CD4-positive, alpha-beta T cell treated with Interleukin-21 for 1 hour (primary cell): ENCODE measurements at places on chromosomes 6 and 20.
A peak's percentile ranks its signal among the peaks of the same experiment; 100 is the strongest.

- DNase-seq, result no peak
Observed at GRCh38 chr6:24844903-24845302, 46.2 kb upstream of the ARMH2 start.

DNA sequence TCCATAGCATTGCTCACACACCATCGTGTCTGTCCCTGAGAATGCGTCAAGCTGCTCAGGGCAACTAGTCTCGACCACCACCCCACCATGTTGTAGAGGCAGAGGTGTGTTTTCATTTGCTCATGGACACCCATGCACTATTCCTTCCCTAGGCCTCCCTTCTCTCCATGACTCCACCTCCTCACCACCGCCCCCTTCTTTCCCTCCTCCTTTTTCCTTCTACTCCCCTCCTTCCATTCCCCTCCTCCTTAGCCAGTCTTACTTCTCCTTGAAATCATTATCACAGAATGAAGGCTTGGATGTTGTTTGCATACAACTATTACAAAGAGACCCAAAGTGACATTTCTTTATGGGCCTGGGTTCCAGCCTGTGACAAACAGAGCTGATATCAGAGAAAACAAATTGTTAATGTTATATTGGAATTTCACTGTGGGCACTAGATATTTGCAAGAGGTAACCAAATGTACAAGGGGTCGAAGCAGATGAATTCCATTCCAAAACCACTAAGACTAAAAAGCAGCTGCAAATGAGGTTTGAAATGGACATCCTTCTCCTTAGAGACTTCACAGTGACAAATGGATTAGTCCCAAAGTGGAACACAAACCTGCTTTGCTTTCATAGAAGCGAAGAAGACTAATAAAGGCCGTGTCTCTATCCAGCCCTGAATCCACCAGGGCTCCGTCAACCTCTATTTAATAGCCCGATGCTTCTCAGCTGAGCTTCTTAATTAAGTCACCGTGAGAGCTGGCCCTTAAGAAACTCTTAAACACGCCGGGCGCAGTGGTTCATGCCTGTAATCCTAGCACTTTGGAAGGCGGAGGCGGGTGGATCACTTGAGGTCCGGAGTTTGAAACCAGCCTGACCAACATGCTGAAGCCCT is 275.8 kb upstream of the SULF2 start:
- DNase-seq, result no peak

DNA sequence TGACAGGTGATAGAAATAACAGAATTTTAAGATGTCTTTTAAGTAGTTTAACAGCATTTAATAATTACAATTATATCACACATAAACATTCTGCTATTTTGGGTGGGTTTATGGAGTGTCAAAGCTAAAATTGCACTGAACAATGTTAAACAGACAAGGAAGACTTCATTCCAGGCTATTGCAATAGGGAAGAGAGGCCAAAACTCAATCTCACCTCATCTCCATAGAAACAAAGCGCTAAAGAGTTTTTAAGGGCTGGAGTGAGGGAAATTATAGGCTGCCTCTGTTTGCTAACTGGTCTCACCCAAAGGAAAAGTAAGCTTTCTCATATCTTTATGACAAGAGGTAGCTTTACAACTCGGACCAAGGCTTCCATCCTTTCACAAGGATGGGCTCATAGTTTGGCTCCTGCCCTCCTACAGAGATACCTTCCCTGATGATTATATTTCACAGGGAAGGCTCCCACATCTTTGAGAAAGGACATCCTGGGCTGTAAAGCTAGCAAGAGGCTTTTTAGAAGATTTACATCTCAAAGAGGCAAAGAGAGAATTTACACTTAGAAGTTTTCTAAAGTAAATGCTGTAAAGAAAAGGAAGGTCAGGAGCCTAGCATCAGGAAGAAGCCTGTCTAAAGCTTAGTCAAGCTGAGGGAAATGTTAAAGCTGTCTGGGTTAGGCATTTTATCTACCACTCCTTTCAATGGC is 350.2 kb upstream of the IMPG1 start:
- DNase-seq, result no peak

GRCh38 chr6:165244524-165245247 is 64.7 kb downstream of the C6orf118 start:
- no peak for DNase-seq

GRCh38 chr6:14094721-14095120 is 22.9 kb upstream of the CD83 start:
- no peak for DNase-seq

- DNase-seq, result no peak
Observed at GRCh38 chr6:231779-232178, 60.5 kb upstream of the DUSP22 start.

GRCh38 chr6:137522198-137522798 is 28.1 kb upstream of the OLIG3 start:
- no peak for DNase-seq

DNA sequence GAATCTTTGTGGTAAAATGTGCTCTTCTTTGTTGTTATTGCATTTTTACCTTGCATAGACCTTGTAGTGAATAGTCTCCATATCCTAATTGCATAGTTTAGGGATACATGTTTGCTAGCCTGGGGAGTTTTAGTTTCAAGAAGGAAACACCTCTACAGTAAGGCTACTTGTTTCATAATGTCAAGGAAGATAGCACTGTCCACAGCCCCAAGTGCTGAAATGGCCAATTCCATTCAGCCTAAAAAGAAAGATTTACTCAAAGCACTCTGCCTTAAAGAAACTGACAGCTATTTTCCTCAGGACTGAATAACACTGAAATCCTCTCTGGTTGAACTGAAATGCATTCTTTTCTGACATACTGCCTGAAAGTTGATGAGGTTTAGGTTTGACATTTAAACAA is 2.6 kb downstream of the HCRTR2 start:
- no peak for DNase-seq

GRCh38 chr6:137223370-137224131 is 4.4 kb upstream of the IFNGR1 start:
- DNase-seq, result no peak

DNA sequence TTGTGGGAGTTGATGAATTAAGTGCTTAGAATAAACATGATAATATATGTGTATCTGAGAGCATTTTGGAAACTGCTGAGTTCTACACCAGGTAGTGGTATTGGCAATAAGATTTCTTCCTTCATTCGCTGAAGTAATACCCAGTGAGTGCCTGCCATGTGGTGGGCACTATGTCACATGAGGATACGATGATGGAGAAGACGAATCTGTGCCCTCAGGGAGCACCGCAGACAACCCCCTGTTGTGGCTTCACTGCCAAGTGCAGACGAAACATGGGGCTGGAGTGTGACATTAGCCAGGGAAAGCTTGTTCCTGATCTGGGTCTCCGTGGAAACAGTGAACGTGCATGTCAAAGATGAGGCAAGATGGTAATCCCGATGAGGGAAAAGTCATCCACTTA is 7.9 kb downstream of the ZNF76 start:
- no peak for DNase-seq

DNA sequence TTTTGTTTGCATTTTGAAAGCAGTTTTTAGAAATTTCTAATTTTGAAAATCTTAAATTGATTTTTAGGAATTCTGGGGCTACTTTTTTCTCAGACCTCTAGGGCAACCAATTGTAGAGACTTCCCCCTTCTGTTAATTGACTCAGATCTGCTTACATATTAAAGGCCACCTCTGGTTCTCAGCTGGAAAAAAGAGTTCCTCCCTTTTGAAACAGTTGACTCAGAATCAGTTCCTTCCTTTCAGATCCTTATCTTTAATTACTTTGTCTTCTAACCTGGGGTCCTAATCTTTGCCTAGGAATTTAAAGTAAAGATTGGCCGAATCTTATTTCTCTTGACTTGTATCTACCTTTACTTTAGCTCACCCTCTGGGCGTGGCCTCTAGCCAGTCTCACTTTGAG is 146.8 kb downstream of the LAMA2 start:
- no peak for DNase-seq

- DNase-seq, result no peak
Observed at GRCh38 chr20:11375966-11376365, 541.7 kb upstream of the BTBD3 start.

DNA sequence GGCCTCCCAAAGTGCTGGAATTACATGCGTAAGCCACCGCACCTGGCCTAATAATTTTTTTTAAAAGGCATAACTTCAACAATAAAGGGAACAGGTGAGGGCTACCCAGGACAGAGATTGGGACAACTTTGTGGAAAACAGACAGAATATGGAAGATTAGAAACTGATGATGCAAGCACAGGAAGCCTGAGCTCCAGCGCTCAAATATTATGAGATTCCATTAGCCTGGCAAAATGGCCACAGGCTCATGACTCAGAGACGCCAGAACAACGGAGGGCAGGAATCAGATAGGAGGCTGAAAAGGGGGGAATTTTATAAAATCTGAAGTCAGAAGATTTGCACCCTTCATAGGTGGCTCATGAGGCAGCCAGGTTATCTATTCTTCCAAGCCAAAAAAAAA is 103.1 kb upstream of the MRPS10 start:
- DNase-seq, result no peak

DNA sequence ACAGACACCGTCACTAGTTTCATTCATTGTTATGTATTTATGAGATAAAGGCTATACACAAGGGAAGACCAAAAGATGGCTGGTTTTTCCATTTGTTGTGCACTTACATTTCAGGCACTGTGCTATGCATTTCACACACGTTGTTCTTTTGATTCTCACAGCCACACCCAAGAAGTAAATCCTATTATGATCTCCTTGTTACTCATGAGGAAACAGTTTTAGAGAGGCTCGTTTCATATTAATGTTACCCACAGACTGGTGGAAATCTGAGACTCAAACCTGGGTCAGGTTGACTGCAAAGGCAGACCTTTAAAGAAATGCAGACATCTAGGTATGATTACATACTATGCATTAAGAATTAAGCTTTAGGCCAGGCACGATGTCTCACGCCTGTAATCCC is 34.9 kb downstream of the SHLD1 start:
- DNase-seq, result no peak

DNA sequence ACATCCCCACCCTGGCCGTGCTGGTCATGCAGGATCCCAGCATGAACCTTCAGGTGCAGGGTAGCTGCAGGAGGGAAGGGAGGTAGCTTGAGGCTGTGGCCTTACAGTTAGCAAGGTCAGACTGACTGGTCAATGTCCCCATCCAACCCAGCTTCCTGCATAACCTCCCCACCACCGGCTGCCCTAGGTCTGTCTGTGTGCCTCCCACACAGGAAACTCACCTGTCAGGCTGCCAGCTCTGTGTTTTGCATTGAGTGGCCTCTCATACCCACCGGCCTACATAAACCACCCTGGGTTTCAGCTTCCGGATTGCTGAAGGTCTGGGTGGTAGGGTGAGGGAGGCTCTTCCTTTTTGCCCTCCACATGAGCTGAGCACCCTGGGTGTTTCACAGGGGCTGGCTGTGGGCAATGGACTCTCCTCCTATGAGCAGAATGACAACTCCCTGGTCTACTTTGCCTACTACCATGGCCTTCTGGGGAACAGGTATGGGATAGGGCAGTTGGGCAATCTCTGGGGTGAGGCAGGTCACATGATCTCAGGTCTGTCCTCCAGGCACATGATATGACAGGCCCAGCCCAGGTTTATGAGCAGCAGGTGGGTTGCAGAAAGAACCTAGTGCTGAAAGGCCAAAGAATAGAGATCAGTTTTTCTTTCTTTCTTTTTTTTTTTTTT is 1.8 kb downstream of the CTSA start:
- peak; percentile 30 for DNase-seq

- no peak for DNase-seq
Observed at GRCh38 chr6:10449751-10450150, 34.9 kb upstream of the TFAP2A start.

- no peak for DNase-seq
Observed at GRCh38 chr6:61193771-61194170, 1092.3 kb downstream of the KHDRBS2 start.

DNA sequence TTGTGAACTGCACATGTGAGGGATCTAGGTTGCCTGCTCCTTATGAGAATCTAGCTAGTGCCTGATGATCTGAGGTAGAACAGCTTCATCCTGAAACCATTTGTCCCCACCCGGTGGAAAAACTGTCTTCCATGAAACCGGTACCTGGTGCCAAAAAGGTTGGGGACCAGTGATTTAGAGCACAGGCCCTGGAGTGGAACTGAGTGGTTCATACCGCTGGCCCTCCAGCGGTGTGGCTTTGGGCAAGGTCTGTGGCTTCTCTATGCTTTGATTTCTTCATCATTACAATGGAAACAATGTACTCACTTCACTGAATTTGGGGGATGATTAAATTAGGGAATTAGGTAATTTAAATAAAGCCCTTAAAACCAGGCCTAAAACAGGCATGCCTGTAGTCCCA is 36.3 kb downstream of the CD164 start:
- no peak for DNase-seq

DNA sequence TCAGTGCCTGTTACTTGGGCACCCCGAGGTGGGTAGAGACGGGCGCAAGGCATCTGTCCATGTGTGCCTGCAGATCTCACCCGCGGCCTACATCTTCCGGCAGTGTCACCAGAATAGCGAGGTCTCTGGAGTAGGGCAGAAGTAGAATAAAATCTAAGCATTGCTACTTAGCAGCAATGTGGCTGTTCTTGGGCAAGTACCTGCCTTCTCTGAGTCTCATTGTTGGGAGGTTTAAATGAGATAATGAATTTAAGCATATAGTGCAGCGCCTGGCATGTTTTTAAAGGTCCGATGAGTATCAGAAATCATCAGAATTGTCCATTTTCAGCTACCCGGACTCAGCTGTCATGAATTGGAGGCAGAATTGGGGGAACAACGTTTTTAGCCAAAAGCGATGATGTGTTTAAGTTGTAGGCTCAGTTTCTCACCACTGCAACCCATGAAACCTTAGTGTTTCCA is 800 bp downstream of the ABCC10 start:
- no peak for DNase-seq

GRCh38 chr20:5471368-5471767 is 154.6 kb upstream of the PROKR2 start:
- no peak for DNase-seq

- DNase-seq, result no peak
Observed at GRCh38 chr6:50318536-50318935, 268.8 kb upstream of the DEFB112 start.

DNA sequence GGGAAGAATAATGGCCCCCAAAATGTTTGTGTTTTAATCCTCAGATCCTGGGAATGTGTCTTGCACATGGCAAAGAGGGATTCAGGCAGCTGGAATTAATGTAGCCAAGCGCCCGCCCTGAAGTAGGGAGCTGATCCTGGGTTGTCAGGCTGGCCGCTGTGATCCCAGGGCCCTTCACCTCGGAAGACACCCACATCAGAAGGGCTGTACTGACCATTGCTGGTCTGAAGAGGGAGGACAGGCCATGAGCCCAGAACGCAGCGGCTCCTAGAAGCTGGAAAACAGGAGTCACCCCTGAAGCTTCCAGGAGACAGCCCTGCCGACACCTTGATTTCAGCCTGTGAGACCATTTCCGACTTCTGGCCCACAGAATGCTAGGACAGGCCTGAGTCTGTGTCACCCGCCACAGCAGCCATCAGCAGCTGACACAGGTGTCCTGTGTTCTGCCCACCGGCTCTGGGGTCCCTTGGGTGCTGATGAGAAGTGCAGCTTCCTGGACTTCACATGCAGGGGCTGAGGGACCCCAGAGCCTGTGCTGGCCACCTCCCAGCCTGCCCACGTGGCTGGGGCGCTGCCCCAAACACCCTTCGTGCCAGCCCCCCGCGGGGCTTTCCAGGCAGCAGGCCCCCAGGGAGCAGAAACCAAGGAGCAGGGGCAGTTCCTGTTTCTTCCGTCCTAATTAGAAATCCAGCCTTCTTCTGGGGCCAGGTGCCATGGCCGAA is 86.3 kb downstream of the ERMARD start:
- no peak for DNase-seq

- DNase-seq, result no peak
Observed at GRCh38 chr6:12804952-12805645, 88.5 kb downstream of the PHACTR1 start.

GRCh38 chr6:2661651-2662050 is 89.1 kb downstream of the MYLK4 start:
- no peak for DNase-seq
